Suppressor macrophage treated with lipopolysaccharide for 1 hour (primary cell): ENCODE measurements at places on chromosomes 5 and 9.

DNA sequence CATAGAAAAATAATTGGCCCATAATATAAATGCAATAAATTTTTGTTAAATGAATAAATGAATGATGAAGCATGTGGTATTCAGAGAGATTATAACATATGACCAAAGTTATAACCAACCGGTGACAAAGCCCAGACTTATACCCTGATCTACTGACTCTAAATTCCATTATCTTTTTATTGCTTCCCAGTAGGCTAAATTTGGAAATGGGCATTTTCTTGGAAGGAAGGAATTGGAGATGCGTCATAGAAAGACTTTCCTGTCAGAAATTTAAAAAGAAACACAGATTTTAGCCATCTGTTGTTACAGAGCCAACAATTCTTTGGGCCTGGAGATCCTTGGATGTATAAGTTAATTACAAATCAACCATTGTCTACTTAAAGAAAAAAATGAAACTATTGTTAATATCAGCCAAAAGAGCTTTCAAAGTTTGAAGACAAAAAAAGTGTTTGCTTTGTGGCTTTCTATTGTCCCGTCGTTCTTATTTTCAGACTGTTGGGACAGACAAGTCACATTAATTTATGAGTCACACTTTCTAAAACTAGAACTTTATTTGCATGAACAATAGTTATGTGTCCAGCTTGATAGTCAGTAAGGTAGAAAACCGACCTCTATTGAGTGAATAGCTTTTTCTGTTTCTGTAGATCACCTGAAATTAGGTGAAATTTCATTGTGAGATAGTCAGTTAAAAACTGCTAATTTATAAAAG, 428.7 kb downstream of the GABRG2 start:
- no peak for DNase-seq

GRCh38 chr5:28403846-28404245, 1365.5 kb upstream of the CDH9 start:
- DNase-seq = no peak

DNA sequence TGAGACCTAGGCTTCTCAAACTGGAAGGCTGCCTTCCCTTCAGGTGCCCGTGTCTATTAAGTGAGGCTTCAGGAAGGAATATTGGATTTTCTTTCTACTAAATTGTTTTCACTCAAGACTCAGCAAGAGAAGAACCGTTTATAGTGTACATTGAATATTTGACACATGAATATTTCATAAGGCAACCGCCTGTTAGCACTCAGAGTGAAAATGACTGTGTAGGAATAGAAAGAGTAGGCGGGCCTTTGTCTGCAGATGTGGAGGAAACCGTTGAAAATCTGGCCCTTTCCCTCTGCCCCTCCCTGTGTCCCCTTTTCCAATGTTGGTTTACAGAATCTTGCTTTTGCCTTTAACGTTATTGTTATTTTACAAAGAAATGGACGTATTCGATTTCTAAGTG, 6.2 kb downstream of the SAP30L start:
- peak; percentile 10 for DNase-seq

DNA sequence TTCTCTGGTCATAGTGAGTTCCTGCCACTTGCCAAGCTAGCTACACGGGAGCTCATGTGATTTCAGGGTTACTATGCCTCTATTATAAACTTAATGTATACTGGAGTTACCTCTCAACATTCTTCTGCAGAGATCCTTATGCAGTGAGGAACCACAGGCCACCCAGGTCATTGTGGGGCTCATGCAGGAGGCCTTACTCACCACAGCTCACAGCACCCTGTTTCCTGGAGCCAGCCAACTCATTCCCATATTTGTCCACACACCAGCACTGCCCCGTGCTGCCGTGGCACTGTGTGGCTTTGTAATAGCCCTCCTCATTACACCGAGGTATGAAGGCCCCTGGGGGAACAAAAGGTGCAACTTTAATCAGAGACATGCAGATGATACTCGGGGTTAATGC, 520.0 kb downstream of the SPOCK1 start:
- no peak for DNase-seq

- DNase-seq = no peak
Observed at GRCh38 chr9:130588416-130588815, 9.0 kb downstream of the FUBP3 start.

DNA sequence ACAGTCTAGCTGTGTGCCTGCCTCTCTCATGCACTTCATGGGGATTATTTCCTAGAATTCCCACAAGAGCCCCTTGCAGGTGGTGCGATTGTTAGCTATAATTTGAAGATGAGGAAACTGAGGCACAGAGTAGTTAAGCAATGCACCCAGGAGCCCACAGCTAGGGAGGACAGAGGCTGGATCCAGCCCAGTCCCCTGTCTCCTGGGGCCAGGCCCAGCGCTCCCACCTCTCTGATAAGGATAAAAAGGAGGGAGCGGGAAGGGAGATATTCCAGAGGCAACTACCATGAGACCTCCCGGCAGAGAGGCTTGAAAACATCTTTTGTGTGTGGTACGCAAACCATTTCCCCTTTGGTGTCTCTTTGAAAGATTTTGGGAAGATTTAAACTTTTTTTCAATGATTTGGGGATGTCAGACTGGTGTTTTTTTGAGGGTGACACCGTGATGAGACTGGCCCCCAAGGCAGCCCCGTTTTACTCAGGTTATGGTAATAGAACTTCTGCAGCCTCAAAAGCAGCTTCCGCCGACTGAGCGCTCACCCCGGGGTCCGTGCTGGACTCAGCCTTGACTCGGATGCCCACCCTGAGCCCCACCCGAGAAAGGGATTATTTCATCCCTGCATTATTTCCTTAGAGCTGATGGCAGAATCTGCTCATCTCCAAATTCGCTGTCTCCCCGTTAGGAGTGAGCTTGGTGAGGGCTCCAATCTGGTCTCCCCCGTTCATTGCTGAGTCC, 144.7 kb upstream of the IER5L start:
- no peak for DNase-seq

GRCh38 chr9:129336601-129337331, 158.7 kb upstream of the IER5L start:
- peak; percentile 74 for DNase-seq

DNA sequence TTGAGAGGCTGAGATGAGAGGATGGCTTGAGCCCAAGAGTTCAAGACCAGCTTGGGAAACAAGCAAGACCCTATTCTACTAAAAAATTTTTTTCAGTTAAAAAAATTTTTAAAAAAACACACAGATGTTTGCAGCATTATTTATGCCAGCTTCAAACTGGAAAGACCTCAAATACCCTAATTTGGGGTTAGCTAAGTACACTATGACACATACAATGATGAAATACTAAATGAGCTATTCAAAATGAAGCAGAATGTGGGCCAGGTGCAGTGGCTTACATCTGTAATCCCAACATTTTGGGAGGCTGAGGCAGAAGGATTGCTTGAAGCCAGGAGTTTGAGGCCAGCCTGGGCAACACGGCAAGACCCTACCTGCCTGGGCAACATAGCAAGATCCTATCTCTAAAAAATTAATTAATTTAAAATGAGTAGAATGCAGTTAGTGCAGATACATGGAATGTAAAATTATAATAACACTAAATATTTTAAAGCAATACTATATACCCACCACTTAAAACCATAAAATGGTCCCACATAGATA, 44.9 kb downstream of the LHFPL2 start:
- no peak for DNase-seq

GRCh38 chr5:159915904-159916840, at the start of gene ADRA1B:
ADRA1B (plus strand) TSS chr5:159916482; CDS start chr5:159916906, 424 bp downstream.
- DNase-seq = peak; percentile 81

DNA sequence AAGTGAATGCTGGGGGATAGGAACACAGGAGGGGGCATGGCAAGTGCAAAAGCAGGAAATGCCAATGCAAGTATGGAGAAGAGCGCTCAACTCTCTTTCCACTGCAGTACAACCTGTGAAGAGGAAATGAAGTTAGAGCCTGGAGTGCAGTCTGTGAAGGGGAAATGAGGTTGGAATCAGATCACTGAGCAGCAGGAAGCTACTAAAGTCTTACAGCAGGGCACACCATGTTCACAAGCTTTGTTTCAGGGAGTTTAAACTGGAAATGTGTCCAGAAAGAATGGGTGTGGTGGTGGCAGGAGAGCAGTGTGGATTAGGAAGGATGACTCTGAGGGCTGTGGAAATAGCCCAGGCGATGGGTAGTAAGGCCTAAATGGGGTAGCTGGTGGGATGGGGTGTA, 15.4 kb downstream of the ARHGEF37 start:
- DNase-seq = no peak

- peak; percentile 84 for DNase-seq
Observed at GRCh38 chr5:135829681-135830383, 4.6 kb upstream of the SLC25A48 start.

DNA sequence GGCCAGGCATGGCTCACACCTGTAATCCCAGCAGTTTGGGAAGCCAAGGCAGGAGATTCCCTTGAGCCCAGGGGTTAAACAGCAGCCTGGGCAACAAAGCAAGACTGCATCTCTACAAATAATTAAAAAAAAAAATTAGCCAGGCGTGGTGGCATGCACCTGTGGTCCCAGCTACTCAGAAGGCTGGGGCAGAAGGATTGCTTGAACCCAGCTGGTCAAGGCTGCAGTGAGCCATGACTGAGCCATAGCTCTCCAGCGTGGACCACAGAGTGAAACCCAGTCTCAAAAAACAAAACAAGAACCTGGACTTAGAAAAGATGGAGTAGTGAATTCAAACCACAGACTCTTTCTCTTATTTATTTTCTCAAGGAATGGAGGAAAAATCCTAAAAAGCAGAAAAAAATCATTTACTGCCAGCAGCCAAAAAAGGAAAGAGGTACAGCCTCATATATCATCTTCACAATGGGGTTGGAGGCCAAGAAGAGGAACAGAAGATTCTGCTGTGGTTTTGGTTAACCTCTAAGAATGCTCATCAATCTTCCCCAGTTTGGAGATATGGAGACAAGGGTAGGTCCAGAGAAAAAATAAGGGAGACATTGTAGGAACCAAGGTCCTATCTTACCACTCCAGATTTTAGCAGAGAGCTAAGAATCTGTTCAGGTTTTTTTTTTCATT, 40.0 kb upstream of the MYO10 start:
- DNase-seq = peak; percentile 16

- DNase-seq = no peak
Observed at GRCh38 chr5:1312206-1312605, 17.3 kb upstream of the TERT start.

DNA sequence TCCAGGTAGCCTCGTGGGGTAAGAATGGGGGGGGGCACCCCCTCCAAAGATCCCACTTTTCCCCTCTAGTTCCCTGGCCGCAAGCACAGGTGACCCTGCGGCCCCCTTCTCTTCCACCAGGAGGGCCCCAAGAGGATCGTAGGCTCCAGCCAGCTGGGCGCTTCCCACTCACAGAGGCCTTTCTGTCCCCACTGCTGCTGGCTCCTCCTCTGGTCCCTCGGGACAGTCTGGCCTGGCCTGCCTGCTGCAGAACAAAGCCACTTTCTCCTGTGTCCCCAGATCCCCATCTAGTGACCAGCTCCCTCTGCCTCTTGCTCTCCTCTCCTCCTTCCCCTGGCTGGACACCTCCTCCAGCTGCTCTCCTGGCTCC, 534 bp upstream of the SAPCD2 start:
- no peak for DNase-seq

GRCh38 chr9:79588488-79589223, 16.9 kb downstream of the TLE4 start:
- DNase-seq = no peak

DNA sequence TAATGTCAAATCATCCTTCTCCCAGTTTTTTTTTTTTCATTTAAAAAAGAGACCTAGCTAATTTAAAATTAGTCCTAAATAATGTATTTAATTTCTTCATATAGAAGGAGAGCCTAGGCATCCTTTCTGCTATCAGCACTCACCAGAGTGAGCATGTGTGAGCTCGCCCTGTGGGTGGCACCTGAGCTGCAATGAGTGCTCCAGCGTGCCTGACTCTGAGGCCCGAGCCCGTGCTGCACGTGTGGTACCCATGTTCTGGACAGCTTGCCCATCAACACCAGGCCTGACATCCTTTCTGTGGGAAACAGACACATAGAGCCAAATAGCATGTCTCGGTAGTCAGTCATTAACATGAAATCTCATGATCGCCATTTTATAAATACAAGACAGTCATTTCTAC, 381.4 kb downstream of the DTWD2 start:
- DNase-seq = no peak

GRCh38 chr9:121674952-121675351, 23.5 kb downstream of the DAB2IP start:
- peak; percentile 81 for DNase-seq

- no peak for DNase-seq
Observed at GRCh38 chr5:37858250-37858649, 18.4 kb upstream of the GDNF start.

DNA sequence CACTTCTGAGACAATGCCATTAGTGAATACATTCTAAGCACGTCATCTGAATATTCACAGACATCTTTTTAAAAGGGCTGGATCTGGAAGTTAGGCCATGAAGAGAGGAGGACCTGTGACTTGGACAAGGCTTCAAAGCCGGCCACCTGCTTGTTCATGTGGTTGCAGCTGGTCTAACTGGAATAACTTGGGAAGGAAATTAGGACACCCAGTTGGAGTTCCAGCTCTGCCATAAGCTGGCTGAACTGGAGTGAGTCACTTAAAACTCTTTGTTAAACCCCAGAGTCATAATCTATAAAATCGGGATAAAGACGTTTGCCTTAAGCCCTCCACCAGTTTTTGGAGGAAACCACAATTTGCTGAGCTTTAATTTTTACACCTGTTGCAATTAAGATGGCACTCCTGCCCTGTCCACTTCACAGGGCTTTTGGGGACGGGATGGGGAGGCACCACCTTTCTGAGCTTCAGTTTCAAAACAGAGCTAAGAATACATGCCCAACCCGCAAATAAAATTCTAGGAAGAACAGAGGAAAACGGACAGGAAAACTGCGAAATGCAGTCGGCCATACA, 536 bp upstream of the STX17 start:
- DNase-seq = peak; percentile 14

DNA sequence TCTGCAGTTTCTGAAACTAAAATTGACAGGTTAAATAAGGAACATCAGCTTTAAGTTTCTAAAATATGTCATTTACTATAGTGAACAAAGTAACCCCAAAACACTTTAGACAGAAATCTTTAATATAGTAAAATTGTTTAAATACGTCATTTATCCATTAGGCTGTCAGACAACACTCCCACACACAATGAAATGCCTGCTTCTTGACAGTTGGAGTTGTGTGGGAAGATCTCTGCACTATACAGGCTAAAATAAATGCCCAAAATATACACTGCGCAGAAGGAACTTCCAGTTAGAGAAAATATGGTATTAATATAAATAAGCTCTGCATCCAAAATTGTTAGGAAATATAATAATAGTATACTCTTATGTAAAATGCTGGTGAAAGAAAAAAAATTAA, 794.4 kb downstream of the CDH18 start:
- no peak for DNase-seq

- DNase-seq = no peak
Observed at GRCh38 chr9:565528-565927, 276.0 kb upstream of the DMRT1 start.

- peak; percentile 56 for DNase-seq
Observed at GRCh38 chr9:124040935-124041816, 29.6 kb downstream of the LHX2 start.

DNA sequence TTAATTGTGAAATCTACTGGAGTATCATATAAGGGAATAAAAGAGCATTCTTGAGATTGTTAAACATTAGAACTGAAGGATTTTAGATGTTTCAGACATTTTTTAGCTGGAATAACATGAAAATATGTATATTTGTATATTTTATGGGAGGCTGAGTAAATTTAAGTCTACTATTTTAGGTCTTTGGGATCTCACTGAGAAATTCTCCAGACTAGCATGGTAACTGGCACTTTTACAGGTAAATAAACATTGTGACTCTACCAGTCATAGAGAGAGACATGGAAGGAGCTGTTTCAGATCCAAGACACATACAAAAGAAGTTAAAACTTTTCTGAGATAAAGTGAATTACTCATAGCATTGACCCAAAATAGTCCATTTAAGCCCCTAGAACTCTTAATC, 59.4 kb downstream of the NDUFAF2 start:
- no peak for DNase-seq
